Stimulated activated CD4-positive, alpha-beta T cell treated with anti-CD3 and anti-CD28 coated beads, Interleukin-1b, Interleukin-23, amount 100 ng/mL, for 1 hour (primary cell): ENCODE measurements at places on chromosomes 6 and 20.

DNA sequence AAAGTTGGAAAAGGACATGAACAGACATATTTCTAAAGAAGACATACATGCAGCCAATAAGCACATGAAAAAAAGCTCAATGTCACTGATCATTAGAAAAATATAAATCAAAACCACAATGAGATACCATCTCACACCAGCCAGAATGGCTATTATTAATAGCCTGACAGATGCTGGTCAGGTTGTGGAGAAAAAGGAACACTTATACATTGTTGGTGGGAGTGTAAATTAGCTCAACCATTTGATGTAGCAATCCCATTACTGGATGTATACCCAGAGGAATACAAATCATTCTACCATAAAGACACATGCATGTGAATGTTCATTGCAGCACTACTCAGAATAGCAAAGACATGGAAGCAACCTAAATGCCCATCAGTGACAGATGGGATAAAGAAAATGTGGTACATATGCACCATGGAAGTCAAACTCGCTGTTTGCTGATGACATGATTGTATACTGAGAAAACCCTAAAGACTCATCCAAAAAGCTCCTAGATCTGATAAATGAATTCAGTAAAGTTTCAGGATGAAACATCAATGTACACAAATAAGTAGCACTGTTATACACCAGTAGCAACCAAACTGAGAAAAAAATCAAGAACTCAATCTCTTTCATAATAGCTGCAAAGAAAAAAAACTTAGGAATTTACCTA lies 196.8 kb downstream of the ADGB start:
- DNase-seq = no peak

DNA sequence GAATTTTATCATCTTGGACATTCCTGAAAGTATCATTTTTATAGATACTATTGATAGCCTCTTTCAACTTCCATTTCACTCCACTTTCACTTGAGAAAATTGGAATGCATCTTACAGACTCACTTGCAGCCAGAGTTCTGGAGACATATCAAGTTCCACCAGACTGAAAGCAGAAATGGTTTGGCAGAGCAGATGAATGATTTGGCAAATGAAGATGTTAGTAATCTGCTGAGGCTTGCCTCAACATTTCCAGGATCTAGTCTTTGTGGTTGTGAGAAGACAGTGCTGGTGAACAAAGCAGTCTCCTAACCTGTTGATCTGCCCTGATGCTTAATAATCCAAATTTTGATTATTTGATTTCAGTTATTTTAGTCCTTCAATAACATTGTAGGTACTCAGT lies 202.6 kb downstream of the TRDN start:
- no peak for DNase-seq

DNA sequence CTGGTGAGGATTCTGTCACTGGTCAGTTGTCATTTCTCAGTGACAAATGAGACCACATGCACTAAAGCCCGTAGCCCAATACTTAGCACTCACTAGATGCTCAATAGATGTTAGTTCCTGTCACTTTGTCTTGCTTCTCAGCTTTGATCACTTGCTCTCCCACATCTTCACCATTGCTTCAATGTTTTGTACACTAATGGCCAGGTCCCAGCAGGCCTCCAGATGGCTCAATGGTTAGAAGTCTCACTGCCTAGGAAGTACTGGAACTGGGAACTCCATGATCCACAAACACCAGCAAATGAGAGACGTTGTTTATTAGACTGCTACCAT lies 502.8 kb upstream of the JARID2 start:
- no peak for DNase-seq

- no peak for DNase-seq
Observed at GRCh38 chr6:45896783-45897441, 118.7 kb downstream of the CLIC5 start.

DNA sequence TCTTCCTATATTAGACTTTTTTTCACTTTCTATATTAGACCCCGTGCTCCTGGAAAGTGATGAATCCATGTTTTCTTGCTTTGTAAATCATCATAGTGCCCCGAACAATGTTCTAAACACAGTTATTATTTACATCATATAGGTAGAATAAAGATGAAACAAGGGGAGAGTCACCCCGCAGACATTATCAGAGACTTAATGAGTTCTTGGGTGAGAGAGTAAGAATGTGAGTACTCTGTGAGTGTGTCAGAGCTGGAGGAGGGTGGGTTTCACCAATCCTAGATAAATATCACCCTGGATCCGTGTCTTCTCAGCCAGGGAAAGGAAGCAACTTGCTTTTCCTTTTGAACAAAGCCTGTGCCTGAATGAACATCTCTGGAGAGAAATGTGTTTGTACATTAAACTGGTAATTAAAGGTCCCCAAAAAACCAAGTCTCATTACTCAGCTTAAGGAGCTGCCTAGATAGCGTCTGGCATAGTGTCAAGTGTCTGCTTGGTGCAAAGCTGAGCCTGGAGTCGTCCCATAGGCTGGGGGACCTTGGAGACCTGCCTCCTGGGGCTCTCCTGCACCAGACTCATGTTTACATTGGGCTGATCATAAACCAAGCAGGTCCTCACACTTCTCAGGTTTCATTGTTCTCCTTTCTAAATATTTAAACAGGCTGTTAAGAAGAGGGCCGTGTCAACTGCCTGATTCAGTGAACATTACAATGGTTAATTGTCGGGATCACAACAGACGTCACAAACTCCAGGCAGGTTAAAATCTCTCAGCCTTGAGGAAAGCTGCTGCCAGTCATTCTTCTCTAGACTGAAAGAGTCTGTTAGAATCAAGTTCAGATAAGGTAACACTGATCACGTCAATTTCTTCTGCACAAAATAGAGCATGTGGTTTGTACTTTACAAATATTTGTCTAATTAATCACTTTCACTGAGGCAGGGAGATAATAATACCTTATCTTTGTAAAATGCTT lies 179.7 kb upstream of the MYLIP start:
- DNase-seq = no peak

GRCh38 chr20:58986286-58986967 lies 5.4 kb downstream of the NELFCD start:
- DNase-seq = no peak

GRCh38 chr20:9576695-9577094 lies 62.3 kb downstream of the LAMP5 start:
- DNase-seq = no peak

DNA sequence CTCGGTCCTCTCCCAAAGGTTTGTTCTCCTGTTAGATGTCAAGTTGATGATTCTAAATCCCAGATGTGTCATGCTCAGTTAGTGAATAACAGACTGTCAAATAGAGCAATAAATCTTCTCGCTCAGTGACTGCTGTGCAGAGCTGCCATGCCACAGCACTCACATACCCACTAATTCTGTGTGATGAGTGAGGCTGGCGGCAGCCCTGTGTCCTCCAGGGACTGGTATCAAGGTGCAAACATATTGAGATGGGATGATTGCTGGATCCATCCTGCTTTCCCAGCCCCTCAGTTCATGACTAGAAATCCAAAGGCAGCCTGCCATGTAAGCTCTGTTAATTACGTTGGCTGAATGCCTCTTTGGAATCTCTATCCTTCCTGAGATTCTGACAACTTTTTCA lies 103.9 kb downstream of the OLIG3 start:
- no peak for DNase-seq

GRCh38 chr20:49320460-49320859 lies 42.6 kb upstream of the ZNFX1 start:
- DNase-seq = no peak

DNA sequence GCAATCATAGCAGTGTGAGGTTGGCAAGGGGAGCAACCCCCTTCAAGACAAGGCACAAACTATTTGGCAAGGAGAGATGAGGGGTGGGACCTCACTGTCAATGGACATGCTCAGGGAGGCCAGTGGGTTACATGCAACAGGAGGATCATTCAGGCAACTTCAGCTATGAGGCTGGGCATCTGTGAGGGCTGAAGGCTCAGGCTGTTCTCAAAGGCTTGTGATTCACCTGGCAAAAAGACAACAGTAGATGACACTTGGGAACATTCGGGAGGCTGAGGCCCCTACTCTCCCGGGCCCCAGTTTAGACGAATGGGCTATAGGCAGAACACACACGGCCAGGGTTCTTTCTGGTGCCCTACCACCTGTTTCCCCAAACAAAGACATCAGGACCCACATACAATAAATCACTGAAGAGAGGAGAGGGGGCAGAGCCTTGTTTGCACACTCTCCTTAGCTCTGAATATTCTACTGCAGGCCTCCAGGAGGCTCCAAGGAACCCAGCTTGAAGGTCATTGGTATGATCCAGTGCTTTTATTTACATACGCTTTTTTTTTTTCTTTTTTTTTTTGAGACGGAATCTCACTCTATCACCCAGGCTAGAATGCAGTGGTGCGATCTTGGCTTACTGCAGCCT lies 7.9 kb downstream of the TUBB start:
- DNase-seq = no peak

- DNase-seq = no peak
Observed at GRCh38 chr6:26094036-26094435, 6.8 kb downstream of the HFE start.

DNA sequence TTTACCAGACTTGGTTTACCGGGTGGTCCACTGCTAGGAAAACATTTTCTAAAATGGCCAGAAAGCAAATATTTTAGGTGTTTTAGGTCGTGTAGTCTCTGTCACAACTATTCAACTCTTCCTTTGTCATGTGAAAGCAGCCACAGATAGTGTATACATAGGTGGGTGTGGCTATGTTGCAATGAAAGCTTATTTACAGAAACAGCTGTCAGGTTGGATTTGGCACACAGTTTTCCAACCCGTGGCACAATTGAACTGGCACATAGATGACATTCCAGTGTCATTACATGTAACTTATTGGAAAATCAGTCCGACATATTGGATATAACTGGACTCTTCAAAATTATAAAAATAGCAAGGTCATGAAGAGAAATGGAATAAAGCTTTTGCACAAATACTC lies 68.9 kb upstream of the KCNQ5 start:
- no peak for DNase-seq

GRCh38 chr6:148271711-148272439 lies 70.8 kb upstream of the SASH1 start:
- DNase-seq = no peak

- DNase-seq = no peak
Observed at GRCh38 chr6:93580446-93580845, 161.1 kb upstream of the EPHA7 start.

DNA sequence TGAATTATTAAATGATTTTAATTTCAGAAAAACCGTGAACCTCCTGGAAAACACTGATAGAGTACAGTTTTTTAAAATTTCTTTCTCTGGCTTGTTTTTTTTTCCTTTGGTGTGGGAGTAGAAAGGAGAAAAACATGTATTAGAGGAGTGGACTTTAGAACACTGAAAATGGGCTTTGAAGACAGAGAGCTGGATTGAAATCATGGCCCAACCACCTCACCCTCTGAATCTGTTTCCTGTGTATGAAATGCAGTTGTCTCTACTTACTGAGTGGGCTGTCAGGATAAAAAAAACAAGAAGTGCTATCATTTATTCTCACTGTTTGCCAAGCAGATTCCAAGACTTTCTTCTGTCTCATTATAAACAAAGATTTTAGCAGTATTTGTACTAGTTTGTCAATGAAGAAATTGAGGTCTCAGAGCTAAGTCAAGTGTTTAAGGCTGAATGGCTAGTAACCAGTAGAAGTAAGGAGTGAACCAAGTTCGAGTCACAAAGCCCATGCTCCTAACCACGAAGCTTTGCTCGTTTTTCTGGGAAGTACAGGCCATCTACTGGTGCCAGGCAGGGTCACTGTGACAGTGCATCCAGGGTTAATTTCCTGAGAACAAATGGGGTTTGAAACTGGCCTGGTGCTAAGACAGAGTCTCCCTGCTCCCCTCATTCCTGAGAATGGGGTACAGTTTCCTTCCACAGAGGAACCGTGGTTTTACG lies 256.4 kb downstream of the TMEM242 start:
- no peak for DNase-seq

DNA sequence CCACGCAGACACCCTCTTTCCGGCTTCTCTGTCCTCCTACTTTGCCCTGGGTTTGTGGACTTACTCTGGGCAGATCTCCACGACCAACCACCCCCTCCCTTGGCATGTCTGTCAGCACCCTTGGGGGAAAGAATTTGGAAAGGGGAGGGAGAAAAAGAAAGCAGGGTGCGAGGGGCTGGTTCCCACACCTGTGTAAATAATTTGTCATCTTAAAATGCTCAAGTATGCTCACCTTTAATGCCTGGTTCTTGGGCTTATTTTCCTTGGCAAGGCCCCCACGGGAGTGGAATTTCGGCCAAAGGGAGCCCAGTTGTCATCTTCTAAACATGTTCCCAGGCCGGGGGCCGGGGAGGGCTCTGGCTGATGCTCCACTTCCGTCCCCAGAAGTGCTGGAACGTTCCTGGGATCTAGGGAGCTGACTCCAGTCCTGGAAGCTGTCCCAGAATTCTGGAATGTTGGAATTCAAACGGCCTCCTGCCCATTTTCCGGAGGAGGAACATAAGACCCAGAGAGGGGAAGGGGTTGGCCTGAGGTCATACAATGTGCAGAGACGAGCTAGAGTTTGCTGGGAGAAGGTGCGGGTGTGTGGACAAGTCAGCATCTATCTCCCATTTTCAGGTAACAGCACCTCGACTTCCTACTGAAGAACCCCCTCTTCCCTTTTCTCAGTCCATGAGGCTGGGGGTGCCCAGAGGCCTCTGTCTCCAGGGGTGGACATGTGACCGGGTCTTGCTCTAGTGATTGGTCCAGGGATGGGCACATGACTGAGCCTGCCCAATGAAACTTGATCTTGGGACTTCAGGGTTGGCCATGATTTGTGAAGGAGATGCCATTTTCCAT lies 122.3 kb downstream of the CEBPB start:
- DNase-seq = no peak

DNA sequence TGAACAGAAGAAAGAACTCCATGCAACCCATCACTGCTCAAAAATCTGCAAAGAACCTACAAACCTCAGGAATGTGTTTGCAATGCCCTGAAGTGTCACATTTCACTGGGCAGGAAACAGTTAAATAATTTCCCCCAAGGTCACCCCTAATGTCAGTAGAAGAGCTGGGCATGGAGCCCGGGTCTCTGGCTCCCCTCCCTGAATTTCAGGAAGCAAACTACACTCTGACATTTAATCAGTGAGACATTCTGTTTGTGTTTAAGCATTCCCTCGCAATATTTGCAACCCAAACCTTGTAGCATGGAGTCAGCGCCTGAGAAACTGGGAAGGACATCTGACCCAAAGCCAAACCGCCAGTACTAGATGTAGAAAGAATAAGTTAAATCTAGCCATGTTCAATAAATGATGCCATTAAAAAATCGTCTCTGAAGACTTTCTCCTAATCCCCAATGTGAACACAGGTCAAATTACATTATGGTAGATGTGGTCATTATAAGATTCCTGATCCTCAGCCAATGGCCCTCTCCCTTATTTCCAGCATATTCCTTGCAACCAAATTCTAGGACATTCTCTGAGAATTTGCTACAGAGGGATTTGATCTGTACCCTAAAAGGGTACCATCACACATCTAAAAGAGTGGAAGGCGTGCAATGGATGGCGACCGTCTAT lies 91.2 kb upstream of the ADTRP start:
- DNase-seq = no peak

- DNase-seq = no peak
Observed at GRCh38 chr6:10391299-10391630, 23.6 kb downstream of the TFAP2A start.
